Activated CD4-positive, alpha-beta T cell treated with anti-CD3 and anti-CD28 coated beads, Interleukin-2, amount 10 ng/mL, durations not matched to agents 7 days and 5 days (primary cell): ENCODE measurements at places on chromosomes 13 and 19. TPM values are rescaled to one million over a fixed set of nuclear protein-coding genes. Genes with fewer than 3 reads are reported as not detected.

DNA sequence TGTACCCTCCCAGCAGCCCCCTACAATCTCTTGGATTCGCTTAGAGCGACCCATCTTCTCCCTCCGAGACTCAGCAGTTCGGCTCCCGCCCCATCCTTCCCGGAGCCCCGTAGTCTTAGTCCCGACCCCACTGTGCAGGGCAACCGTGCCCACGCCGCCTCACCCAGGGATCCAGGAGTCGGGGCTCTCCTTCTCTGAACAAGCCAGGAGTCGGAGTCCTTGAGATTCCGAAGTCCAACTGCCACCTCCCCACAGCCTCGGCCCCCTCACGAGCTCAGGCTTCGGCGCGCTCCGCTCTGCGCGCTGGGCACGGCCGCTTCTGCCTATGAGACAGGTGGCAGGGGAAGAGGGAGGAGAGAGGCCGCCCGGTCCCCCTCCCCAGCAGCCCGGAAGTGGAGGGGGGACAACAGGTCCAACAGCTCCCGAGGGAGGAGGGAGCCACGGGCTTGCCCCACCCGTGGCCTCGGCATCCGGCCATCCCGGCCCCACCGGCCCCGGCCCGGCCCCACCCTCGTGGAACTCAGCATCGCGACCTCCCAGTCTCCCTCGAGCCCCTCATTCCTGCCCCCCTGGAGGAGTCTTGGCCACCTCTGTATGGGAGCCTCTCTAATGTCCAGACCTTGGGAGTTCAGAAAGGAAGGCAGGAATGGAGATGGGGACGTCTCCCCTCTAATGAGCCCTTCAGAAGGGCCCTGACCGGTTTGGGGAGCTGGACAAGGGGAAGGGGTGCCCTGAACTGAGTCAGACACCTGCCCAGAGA lies at the start of gene PHLDB3:
PHLDB3 (minus strand) TSS at position 321 of the 760 bp plus-strand sequence. CDS start 628 bp downstream, outside the sequence.
- DNase-seq, result peak; percentile 51

- peak; percentile 49 for DNase-seq
Observed at GRCh38 chr13:73059460-73060250, 850 bp downstream of the KLF5 start.

GRCh38 chr19:30406220-30407067 lies 34.3 kb downstream of the ZNF536 start:
- DNase-seq, result no peak

DNA sequence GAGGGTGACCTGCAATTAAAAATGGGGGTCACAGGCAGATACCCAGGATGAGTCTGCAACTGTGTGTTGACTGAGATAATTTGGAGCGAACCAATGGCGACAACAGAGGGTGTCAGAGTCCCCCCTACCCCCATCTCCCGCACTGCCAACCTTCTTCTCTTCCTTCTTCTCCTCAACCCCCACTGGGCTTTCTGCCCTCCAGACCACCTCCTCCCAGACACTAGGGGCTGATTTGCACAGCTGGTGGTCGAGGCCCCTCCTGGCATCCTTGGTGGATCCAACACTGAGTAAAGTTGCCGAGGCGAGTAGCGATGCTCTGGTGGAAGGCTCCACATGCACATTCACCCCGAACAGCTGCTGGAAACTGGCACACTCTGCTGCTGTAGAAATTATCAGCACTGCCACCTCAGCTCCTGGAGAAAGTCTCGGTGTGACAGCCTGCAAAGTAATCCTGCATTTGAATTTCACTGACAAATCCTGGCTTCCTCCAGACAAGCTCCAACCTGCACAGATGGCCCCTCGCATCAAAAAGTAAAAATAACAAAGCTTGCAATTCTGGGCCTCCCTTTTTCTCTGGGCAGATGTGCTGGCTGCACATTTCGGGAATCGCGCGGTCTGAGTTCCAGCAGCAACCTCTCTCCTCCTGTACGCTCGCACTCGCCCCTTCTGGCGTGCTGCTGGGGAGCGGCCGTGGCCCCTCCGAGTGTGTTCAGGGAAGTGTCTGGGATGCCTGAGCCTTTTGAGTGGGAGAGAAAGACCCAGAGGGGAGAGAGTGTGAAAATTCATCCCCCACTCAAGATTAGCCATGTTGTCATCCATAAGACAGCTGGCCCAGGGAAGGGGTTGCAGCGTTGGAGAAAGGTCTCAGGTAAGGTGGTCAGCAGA lies 28.5 kb downstream of the CCNE1 start:
- DNase-seq, result no peak

Gene SWSAP1
- 2.9 TPM for total RNA-seq

Gene MAST3
- total RNA-seq, result 35.8 TPM

Gene LIM2
- not detected for total RNA-seq

Gene REX1BD
- total RNA-seq, result 73.0 TPM
